Left lung (tissue), 14 donors: ENCODE measurements at places on chromosomes 16 and 17. TPM values are rescaled to one million over a fixed set of nuclear protein-coding genes. Genes with fewer than 3 reads are reported as not detected.

DNA sequence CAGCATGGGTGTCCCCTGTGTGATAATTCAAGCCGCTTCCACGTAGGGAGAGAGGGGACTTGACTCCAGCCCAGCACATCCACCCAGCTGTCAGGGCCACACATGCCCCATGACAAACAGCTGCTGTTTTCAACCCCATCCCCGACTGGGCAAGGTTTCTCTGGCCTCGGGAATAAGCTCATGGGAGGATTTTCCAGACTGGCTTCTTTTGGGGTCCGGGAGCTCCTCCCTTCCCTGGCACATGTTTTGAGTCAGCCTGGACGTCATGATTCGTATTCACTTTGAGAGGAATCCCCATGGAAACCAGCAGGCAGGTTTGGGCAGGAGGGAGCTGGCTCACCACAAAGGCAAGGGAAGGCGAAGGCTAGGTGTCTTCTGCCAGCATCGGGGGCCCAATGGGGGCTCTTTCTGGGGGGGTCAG, 156.4 kb downstream of the CMIP start:
- DNase-seq, result no peak
- H3K27ac ChIP-seq, result no peak overlapping the region
- H3K27me3 ChIP-seq, result no peaks in the 10 kb centered on the region
- H3K4me1 ChIP-seq, result no peaks in the 10 kb centered on the region
- no peak overlapping the region for H3K4me3 ChIP-seq

- no peak overlapping the region for H3K4me3 ChIP-seq
- H3K4me1 ChIP-seq, result no peaks in the 10 kb centered on the region
- no peak for DNase-seq
Observed at GRCh38 chr16:51592535-51593300, 441.6 kb upstream of the SALL1 start.

DNA sequence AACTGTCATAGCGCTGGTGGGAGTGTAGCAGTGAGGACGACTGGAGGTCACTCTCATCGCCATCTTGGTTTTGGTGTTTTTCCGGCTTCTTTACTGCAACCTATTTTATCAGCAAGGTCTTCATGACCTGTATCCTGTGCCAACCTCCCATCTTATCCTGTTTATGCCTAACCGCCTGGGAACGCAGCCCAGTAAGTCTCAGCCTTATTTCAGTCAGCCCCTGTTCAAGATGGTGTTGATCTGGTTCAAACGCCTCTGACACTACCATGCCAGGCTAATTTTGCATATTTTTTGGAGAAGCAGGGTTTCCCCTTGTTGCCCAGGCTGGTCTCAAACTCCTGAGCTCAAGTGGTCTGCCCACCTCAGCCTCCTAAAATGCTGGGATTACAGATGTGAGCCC, 179.8 kb upstream of the HSBP1 start:
- H3K4me1 ChIP-seq, result no peaks in the 10 kb centered on the region
- no peak overlapping the region for H3K4me3 ChIP-seq
- H3K27ac ChIP-seq, result no peak overlapping the region
- no peak for DNase-seq
- H3K27me3 ChIP-seq, result no peaks in the 10 kb centered on the region
- H3K36me3 ChIP-seq, result no peaks in the 10 kb centered on the region

DNA sequence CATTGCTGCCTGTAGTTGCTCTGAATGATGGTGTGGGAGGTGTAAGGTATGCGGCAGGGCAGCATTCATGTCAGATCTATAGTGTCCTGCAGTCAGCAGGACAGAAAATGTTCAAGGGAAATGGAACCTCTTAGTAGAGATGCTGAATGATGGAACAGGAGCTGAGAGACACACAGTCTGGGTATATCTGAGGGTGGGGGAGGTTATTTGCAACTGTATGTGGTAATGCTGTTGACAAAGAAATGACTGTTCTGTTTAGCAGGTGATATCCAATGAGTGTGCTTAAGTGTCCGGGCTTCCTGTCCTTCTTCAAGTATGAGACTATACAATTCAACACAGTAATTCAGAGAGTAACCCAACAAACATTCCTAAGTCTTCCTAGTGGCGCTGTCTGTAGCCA, 46.6 kb downstream of the STH start:
- H3K4me1 ChIP-seq, result peaks cover 31% of the 10 kb centered on the region
- no peaks in the 10 kb centered on the region for H3K27me3 ChIP-seq
- no peak overlapping the region for H3K4me3 ChIP-seq
- DNase-seq, result no peak
- peaks cover 67% of the 10 kb centered on the region for H3K36me3 ChIP-seq

Gene RAI1
- 31.5 TPM for total RNA-seq

Gene TMEM132E
- 0.10 TPM for total RNA-seq

DNA sequence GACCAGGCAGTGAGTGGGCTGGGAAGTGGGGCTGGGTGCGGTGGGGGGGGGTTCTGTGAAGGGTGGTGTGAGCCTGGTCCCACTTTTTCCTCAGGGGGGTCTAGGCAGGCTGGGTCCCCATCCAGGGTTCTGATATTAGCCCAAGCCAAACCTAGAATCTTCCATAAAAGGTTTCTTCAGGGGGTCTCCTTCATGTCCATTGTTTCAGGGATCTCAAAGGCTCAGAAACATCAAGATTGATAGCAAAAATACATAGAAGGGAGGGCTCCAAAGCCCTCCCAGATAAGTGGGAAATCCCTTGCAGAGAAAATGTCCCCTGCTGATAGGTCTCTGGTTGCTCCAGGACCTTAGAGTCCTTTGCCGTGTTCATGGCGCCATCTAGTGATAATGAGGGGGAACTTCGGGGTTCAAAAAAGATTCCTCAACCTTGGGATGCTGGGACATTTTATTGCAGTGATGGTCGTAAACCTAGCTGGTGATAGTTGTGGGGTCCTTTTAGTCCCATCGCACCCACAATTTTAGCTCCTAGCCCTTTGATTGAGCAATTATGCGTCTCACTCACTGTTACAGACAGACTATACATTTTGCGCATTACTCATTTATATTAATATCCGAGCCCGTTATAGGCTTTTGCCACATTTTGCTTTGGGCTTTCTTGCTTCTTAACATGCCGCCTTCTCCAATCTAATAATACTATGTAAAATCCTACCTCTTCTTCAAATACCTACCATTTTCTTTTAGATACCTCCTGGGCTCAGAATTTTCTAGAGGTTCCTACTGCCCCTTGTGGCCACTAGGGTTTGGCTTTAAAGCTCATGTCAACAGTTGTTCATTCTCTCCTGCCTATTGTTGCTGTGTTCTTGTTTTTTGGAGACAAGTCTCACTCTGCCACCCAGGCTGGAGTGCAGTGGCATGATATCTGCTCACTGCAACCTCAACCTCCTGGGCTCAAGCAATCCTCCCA, 35.1 kb downstream of the IGF2BP1 start:
- H3K36me3 ChIP-seq, result no peaks in the 10 kb centered on the region
- H3K4me3 ChIP-seq, result no peak overlapping the region
- DNase-seq, result peak; percentile 74
- H3K27me3 ChIP-seq, result no peaks in the 10 kb centered on the region
- H3K27ac ChIP-seq, result no peak overlapping the region

- DNase-seq, result no peak
- peaks cover 14% of the 10 kb centered on the region for H3K36me3 ChIP-seq
- no peaks in the 10 kb centered on the region for H3K4me1 ChIP-seq
Observed at GRCh38 chr16:80680839-80681238, 123.6 kb downstream of the CDYL2 start.

Gene C16orf74
- 1.3 TPM for total RNA-seq

Gene NOL3
- total RNA-seq, result 29.5 TPM
